ENCODE measurements at places on chromosomes 5 and 9.

DNA sequence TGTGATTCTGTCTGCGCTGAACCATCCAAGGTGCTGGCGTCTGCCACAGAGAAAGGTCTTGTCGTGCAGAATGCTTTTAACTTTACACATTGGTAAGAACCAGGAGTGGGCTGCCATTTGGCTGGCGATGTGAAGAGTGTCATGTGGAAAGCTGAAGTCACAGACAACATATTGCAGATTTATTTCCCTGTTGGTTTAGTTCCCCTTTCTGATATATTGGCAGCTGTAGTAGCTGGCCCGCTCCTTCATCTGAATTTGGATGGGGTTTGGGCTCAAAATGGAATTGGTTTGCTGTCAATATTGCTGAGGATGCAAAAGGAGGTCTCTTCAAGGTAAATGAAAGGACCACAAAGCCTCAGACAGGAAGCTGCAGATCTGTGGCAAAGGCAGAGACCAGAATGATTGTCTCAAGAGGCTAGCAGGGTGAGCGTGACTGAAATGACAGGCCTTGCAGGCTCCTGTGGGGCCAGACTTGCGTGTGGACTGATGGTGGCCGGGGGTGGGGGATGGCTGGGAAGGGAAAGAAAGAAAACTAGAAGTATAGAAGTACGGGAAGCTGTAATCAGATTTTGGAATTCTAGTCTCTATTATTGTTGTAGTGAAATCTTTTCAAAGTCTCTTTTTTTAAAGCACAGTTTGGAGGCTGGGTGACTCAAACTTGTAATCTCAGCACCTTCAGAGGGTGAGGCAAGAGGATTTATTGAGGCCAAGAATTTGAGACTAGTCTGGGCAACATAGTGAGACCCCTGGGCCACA lies 25.1 kb upstream of the CD180 start:
- DNase-seq = peak; percentile 81

GRCh38 chr5:39577529-39577928 lies 152.7 kb upstream of the DAB2 start:
- no peak for DNase-seq

GRCh38 chr9:119369680-119370366 lies 588 bp upstream of the BRINP1 start:
- no peak for DNase-seq

GRCh38 chr5:154701181-154701580 lies 54.0 kb upstream of the LARP1 start:
- DNase-seq = no peak

DNA sequence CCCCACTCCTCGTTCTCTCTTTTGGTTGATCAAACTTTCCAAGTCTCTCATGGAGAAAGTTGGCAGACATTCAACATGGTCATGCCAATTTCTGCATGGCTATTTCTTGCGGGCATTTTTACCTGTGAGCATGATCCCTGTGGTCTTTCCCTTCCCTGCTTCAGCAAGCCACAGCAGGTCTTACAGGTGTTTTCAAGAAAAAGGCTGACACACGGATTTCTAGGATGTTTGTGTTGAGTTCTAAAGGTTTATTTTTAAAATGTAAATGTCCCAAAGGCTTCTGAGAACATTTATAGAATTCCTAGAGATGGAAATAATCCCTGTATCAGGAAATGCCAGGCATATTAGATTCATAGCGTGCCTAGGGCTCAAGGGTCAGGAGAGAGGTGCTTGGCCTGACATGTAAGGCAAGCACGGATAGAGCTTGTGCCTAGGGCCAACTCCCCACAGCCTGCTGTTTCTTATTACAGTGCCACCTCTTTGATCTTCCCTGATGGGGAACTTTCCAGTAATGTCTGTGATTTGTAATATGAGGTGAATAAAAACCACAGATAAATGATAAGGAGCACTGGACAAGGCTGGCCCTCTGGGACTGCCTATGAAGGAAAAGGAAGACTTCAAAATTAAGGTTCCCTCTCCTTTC lies 79.8 kb downstream of the MUSK start:
- no peak for DNase-seq

GRCh38 chr5:67066815-67067214 lies 129.8 kb downstream of the CD180 start:
- DNase-seq = peak; percentile 36

DNA sequence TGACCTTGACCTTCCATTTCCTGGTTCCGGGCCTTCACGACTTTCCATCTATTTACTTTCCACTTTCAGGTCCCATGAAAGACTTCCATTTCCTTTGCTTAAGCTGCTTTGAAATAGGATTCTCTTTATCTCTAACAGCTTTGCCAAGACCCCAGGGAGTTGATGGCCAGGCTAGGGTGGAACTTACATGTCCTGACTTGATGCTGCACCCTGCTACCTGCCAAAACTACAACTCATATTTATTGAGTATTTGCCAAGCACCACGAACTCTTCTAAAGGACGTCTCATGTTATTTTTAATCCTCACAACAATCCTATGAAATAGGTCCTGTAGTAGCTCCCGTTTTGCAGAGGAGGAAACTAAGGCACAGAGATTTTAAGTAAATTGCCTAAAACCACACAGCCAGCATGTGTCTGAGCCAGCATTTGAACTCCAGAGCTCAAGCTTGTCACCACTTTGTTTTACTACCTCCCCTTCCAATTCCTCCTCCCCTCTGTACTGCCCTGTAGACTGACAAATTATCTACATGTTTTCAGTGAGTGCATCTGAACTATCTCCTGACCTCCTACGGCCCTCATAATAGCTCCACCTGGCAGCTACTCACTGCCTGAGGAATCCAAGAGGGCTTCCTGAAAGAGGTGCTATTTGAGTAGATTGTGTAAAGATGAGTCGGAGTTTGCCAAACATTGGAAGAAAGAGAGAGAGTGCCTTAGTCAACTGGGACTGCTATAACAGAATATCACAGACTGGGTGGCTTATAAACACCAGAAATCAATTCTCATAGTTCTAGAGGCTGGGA lies 38.4 kb upstream of the SMIM23 start:
- no peak for DNase-seq

- no peak for DNase-seq
Measured at GRCh38 chr9:8234316-8234715, 434.7 kb upstream of the DMAC1 start.

DNA sequence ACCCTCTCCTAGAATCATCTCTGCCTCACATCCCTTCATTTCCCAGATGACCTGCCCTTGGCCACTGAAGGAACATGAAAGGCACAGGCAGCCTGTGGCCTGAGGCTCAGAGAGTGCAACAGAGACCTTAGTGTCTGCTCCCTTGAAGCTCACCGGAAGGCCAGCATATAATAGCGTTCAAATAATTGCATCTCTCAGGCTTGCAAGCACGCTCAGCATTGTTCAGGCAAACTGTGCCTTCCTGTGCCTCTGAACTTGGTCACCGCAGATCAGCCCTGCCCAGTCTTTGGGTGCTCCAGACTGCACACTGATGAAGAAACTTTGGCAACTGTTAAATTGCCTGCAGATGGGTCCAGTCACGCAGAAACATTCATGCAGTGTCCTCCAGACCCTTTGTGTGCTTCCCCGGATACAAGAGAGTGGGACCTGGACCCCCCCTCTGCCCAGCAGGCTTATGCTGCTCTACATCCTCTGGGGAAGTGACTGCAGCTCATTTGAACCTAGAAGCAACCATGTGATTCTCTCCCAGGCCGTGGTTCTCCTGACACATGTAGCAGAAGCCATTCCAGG lies 216.0 kb upstream of the ANKRD55 start:
- DNase-seq = no peak

GRCh38 chr5:110634475-110634874 lies 92.0 kb downstream of the TMEM232 start:
- no peak for DNase-seq

GRCh38 chr5:150628936-150629485 lies 11.4 kb upstream of the SYNPO start:
- DNase-seq = no peak
